ENCODE measurements at places on chromosomes 2 and 18. TPM values are rescaled to one million over a fixed set of nuclear protein-coding genes. Genes with fewer than 3 reads are reported as not detected.
A peak's percentile ranks its signal among the peaks of the same experiment; 100 is the strongest.

GRCh38 chr2:174608866-174609214 lies 11.2 kb upstream of the WIPF1 start:
- DNase-seq, result no peak
- peaks cover 31% of the 10 kb centered on the region for H3K4me1 ChIP-seq
- H3K36me3 ChIP-seq, result peaks cover 6% of the 10 kb centered on the region
- H3K27me3 ChIP-seq, result no peaks in the 10 kb centered on the region

DNA sequence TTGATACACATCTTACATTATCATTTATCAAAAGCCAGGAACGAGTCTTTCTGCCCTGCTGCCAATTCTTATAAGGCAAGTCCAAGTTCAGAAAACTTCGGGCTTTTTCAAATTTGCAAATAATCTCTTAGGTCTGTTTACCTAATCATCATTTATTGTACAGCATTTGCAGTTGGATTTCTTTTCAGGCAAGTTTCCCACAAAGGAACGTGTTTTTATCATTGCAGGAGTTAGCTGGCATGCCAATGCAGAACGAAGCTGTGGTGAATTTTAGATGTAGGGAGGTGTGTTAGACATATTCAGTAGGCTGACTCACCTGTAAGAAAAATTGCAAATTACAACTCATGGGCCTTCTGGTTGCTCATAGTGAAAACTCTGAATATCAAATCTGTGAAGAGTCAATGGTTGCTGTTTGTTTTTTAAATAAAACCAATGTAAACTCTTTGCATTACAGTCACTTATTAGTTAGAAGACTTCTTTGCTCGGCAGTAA lies 209.6 kb downstream of the SRBD1 start:
- no peak for DNase-seq
- H3K4me3 ChIP-seq, result no peak overlapping the region
- no peaks in the 10 kb centered on the region for H3K27me3 ChIP-seq
- peaks cover 8% of the 10 kb centered on the region for H3K36me3 ChIP-seq
- no peak overlapping the region for H3K27ac ChIP-seq
- no peaks in the 10 kb centered on the region for H3K4me1 ChIP-seq

DNA sequence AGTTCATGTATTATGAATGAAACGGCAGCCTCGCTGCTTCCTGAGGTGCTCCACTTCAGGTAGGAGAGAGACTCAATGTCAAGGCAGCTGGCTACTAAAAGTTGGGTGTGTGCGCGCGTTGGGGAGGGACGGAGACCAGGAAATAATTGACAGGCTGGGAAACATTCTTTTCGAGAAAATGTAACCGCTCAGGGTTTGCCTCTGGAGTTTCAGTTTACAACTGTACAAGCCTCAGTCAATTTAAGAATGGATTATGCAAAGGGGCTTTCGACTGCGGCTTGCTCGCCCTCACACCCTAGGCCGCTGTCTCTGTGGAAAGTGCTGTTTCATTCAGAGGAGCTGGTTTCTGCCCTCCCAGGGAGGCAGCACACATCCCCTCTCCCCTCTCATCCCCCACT lies 4.4 kb upstream of the SPRED2 start:
- H3K4me3 ChIP-seq, result peak overlapping the region; percentile 60
- H3K27ac ChIP-seq, result no peak overlapping the region
- peaks cover 13% of the 10 kb centered on the region for H3K27me3 ChIP-seq
- no peak for DNase-seq

The STPG4 gene
- not detected for total RNA-seq

The CRACDL gene
- 0.40 TPM for total RNA-seq

- no peaks in the 10 kb centered on the region for H3K27me3 ChIP-seq
- no peak overlapping the region for H3K27ac ChIP-seq
- no peak overlapping the region for H3K4me3 ChIP-seq
- no peaks in the 10 kb centered on the region for H3K36me3 ChIP-seq
Observed at GRCh38 chr18:63078471-63078870, 241.1 kb downstream of the BCL2 start.

GRCh38 chr18:63319383-63320122 lies at the start of gene BCL2:
Gene BCL2 (minus strand): TSS chr18:63319769.
- peaks cover 25% of the 10 kb centered on the region for H3K4me1 ChIP-seq
- H3K27me3 ChIP-seq, result no peaks in the 10 kb centered on the region
- peak within 1 kb of the TSS; percentile 95 for H3K4me3 ChIP-seq
- peak within 1 kb of the TSS; percentile 64 for H3K27ac ChIP-seq
- no peak for DNase-seq

The SCYGR4 gene
- total RNA-seq, result not detected

DNA sequence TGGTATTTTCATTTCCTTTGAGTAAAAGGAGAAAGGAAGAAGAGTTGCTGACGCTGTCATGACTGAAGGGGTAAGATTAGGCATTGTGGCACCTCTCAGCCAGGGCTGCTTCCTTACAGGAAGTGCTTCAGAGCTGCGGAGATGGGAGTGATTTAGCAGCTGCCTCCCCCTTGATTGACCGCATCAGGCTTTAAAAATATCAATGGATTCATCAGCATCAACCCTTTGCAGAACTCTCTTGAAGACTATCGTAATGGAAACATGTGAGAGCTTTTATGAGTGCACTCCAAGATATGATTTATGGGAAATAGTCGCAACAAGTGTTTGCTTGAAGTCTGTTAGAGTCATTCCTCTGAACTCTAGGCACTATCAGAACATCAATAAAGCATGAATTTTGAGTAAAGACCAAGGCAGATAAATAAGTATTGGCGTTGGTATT lies 141.1 kb downstream of the CSRNP3 start:
- no peak for DNase-seq
- H3K36me3 ChIP-seq, result no peaks in the 10 kb centered on the region
- H3K4me1 ChIP-seq, result no peaks in the 10 kb centered on the region
- H3K27ac ChIP-seq, result no peak overlapping the region
- no peak overlapping the region for H3K4me3 ChIP-seq

DNA sequence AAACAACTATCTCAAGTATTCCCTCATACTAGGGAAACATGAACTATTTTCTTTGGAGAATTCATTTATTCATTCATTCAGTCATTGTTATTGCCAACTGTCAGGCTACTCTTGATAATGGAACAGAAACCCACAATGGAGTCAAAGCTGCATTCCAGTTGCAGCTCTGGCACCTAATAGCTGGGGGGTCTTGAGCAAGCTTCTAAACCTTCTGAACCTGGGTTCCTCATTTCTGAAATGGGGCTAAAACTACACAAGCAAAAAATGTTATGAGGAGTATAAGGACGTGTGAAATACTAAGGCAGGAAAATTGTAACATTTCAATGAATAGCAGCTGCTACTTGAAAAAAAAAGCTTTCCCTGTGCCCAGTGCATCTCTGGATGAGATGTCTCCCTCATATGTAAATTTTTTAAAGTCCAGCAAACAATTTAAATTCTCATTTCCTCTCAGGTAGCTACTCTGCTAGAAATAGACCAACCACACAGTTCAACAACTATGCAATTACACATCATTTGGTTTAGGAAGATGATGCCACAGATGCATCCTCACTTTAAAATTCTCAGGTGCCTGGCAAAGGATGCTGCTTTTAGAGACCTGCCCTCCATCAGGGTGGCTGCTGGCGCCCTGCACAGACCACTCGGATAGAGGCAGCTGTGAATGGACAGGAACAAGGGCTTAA lies 38.5 kb downstream of the SPRED2 start:
- no peaks in the 10 kb centered on the region for H3K36me3 ChIP-seq

GRCh38 chr2:9493478-9493877 lies 19.1 kb downstream of the IAH1 start:
- H3K27me3 ChIP-seq, result no peaks in the 10 kb centered on the region
- peaks cover 86% of the 10 kb centered on the region for H3K36me3 ChIP-seq
- no peak overlapping the region for H3K4me3 ChIP-seq
- no peak overlapping the region for H3K27ac ChIP-seq

DNA sequence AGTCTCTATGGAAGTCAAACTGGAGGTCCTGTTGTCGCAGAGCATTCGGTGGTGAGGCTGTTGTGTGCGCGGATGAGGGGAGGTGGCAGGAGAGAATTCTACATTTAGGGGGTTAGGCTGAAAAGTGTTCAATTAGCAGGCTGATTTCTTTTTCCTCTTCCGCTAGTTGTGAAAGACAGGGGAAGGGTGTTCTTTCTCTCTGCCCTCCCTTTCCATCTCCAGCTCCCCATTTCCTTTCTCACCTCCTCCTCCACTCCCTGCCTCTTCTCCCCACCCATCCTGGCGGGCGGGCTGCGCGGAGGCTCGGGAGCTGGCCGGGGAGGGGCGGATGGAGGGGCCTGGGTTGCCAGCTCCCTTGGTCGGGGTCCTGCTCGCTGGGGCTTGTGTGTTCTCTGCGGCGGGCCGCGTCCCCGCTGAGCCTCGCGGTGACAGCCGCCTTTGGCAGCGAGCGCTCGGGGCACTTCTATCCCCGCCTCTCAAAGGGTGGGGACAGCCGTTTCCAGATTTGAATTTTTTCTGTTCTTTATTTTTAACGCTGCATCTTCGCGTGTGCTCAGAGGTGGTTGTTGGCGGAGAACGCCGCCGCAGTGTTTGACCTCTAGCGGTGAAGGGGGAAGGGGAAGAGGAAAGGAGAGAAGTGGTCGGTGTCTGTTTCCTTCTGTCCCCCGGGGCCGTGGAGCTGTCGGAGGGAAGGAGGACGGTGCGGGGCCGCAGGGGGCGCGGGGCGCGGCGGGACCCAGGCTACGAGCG lies 3.6 kb downstream of the SOX11 start:
- no peak overlapping the region for H3K4me3 ChIP-seq
- H3K4me1 ChIP-seq, result peaks cover 2% of the 10 kb centered on the region
- peaks cover 23% of the 10 kb centered on the region for H3K27me3 ChIP-seq
- DNase-seq, result no peak

DNA sequence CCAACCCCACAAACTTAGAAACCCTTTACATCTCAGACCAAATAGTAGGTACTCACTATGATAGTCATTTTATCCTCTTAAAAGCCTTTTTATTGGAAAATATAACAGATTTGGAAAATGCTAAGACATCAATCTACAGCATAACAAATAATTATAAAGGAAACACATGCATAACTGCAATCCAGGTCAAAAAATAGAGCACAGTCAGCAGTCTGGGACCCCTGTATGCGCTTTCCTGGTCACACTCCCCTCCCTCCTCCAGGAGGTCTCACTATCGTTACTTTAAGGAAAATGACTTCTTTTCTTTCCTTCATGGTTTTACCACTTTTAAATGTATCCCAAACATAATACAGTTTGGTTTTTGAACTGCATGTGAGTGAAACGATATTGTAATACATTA lies 90.5 kb upstream of the CCDC150 start:
- no peaks in the 10 kb centered on the region for H3K4me1 ChIP-seq
- no peak overlapping the region for H3K27ac ChIP-seq
- H3K27me3 ChIP-seq, result no peaks in the 10 kb centered on the region
- no peak overlapping the region for H3K4me3 ChIP-seq

DNA sequence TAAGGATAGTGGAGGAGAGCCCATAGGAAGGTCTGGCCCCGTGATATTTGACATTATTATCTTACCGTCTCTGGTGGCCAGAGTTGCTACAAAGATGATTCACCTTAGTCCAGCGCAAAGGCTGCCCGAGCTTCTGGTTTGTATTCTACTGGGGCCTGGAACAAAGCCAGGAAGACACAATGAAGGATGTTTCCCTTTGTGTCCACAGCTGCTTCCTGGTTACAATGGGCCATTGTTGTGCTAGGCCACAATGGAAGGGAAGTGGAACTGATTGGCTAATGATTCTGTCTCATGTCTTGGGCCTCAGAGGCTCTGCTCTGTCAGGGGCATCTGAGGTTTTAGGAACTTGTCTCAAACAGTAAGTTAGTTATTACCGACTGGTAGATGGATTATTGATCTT lies 132.2 kb downstream of the TDRD15 start:
- H3K4me1 ChIP-seq, result no peaks in the 10 kb centered on the region
- H3K27me3 ChIP-seq, result no peaks in the 10 kb centered on the region
- no peaks in the 10 kb centered on the region for H3K36me3 ChIP-seq
- no peak overlapping the region for H3K27ac ChIP-seq

The LDAH gene
- total RNA-seq, result 17.2 TPM

- H3K27ac ChIP-seq, result no peak overlapping the region
- no peaks in the 10 kb centered on the region for H3K4me1 ChIP-seq
- no peak overlapping the region for H3K4me3 ChIP-seq
Observed at GRCh38 chr18:74856928-74857327, 259.3 kb downstream of the ZNF407 start.

The AMER3 gene
- not detected for total RNA-seq

The SH3YL1 gene
- total RNA-seq, result 32.3 TPM

DNA sequence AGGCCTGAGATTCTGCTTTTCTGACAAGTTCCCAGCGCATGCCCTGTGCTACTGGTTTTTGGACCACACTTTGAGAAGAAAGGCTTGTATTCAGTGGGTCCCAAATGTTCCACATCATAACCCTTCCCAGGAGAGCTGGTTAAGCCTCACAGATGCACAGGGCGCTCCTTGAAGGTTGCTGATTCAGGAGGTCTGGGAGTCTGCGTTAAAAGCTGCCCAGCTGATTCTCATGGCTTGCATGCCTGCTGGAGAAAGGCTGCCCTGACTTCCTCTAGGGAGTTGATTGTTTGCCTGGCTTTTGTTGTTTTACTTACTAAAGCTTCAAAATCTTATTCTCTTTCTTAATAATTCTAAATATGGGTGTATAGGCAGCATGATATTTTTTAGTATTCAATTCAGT lies 20.7 kb downstream of the CRYGD start:
- H3K4me3 ChIP-seq, result no peak overlapping the region
- H3K27ac ChIP-seq, result no peak overlapping the region
- DNase-seq, result no peak
- H3K27me3 ChIP-seq, result no peaks in the 10 kb centered on the region
- peaks cover 14% of the 10 kb centered on the region for H3K4me1 ChIP-seq

Measured in natural killer cell (primary cell).